ENCODE measurements at places on chromosomes 5 and 9. TPM values are rescaled to one million over a fixed set of nuclear protein-coding genes. Genes with fewer than 3 reads are reported as not detected.

FOXD4L4 gene
- total RNA-seq: not detected

GRCh38 chr5:141934099-141934844 is 10.6 kb downstream of the DELE1 start:
- peak; percentile 61 for DNase-seq

- no peak for DNase-seq
Observed at GRCh38 chr9:32463500-32464293, 62.3 kb downstream of the RIGI start.

GRCh38 chr9:126293522-126293889 is 33.1 kb upstream of the MVB12B start:
- no peak for DNase-seq

- no peak for DNase-seq
Observed at GRCh38 chr9:128382261-128382660, 11.1 kb downstream of the URM1 start.

DNA sequence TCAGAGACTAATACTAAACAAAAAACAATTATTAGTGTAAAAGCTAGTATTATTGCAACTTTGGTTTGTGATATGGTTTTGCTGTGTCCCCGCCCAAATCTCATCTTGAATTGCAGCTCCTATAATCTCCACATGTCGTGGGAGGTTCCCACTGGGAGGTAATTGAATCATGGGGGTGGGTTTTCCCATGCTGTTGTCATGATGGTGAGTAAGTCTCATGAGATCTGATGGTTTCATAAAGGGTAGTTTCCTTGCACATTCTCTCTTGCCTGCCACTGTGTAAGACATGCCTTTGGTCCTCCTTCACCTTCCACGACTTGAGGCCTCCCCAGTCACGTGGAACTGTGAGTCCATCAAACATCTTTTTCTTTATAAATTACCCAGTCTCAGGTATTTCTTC is 325.9 kb upstream of the DAB2 start:
- no peak for DNase-seq

STK32A gene
- total RNA-seq: 4.0 TPM

DNA sequence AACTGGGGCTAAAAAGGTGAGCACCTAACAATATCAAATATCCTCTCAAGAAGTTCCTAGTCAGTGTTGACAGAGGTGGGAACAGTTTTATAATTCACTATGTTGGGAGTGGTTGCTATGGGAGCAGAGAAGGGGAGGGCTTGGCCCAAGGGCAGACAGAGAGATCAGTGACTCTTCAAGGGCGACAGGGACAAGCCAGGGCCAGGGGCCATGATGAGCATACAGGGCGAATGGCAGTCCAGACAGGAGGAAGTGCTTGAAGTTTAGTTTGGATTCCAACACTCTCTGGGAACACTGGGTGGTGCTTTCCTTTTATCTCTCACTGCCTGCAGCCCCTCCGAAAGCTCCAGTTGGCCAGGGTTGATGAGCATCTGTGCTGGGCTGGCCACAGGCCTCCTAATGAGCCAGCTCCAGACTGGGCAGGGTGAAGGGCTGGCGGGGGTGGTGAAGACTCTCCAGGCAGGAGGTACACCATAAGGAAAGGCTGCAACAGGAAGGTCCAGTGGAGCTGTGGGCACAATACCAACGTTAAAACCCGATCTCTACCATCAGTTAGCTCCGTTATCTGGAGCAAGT is 111.3 kb downstream of the TMEM174 start:
- no peak for DNase-seq

GRCh38 chr5:24005384-24005783 is 498.0 kb downstream of the PRDM9 start:
- no peak for DNase-seq

PCDHA10 gene
- total RNA-seq: 0.47 TPM

CETN3 gene
- total RNA-seq: 15.0 TPM
